Left ventricle myocardium inferior (tissue), 1 donor: ENCODE measurements at places on chromosomes 3 and 15. TPM values are rescaled to one million over a fixed set of nuclear protein-coding genes. Genes with fewer than 3 reads are reported as not detected.

GRCh38 chr3:128851601-128852000, 27.8 kb upstream of the ACAD9 start:
- no peak overlapping the region for H3K4me3 ChIP-seq
- H3K27me3 ChIP-seq, result no peaks in the 10 kb centered on the region
- no peaks in the 10 kb centered on the region for H3K36me3 ChIP-seq

GRCh38 chr3:191424881-191425280, 36.1 kb upstream of the PYDC2 start:
- no peaks in the 10 kb centered on the region for H3K27me3 ChIP-seq
- no peaks in the 10 kb centered on the region for H3K36me3 ChIP-seq
- no peaks in the 10 kb centered on the region for H3K4me1 ChIP-seq
- peak overlapping the region; percentile 5 for H3K4me3 ChIP-seq

- H3K4me1 ChIP-seq, result peaks cover 79% of the 10 kb centered on the region
- no peak for DNase-seq
- peak overlapping the region; percentile 88 for H3K4me3 ChIP-seq
- peak overlapping the region; percentile 99 for H3K27ac ChIP-seq
- peaks cover 17% of the 10 kb centered on the region for H3K36me3 ChIP-seq
- no peaks in the 10 kb centered on the region for H3K27me3 ChIP-seq
Observed at GRCh38 chr15:60396100-60396499, 1.7 kb downstream of the ANXA2 start.

- no peaks in the 10 kb centered on the region for H3K36me3 ChIP-seq
- H3K27ac ChIP-seq, result no peak overlapping the region
- H3K4me1 ChIP-seq, result no peaks in the 10 kb centered on the region
- DNase-seq, result no peak
- H3K4me3 ChIP-seq, result no peak overlapping the region
Observed at GRCh38 chr15:37223089-37223488, 122.7 kb upstream of the MEIS2 start.

GRCh38 chr3:14280326-14280725, 101.7 kb downstream of the LSM3 start:
- peaks cover 87% of the 10 kb centered on the region for H3K27me3 ChIP-seq
- no peaks in the 10 kb centered on the region for H3K36me3 ChIP-seq
- DNase-seq, result no peak
- no peak overlapping the region for H3K27ac ChIP-seq
- H3K4me3 ChIP-seq, result no peak overlapping the region

DNA sequence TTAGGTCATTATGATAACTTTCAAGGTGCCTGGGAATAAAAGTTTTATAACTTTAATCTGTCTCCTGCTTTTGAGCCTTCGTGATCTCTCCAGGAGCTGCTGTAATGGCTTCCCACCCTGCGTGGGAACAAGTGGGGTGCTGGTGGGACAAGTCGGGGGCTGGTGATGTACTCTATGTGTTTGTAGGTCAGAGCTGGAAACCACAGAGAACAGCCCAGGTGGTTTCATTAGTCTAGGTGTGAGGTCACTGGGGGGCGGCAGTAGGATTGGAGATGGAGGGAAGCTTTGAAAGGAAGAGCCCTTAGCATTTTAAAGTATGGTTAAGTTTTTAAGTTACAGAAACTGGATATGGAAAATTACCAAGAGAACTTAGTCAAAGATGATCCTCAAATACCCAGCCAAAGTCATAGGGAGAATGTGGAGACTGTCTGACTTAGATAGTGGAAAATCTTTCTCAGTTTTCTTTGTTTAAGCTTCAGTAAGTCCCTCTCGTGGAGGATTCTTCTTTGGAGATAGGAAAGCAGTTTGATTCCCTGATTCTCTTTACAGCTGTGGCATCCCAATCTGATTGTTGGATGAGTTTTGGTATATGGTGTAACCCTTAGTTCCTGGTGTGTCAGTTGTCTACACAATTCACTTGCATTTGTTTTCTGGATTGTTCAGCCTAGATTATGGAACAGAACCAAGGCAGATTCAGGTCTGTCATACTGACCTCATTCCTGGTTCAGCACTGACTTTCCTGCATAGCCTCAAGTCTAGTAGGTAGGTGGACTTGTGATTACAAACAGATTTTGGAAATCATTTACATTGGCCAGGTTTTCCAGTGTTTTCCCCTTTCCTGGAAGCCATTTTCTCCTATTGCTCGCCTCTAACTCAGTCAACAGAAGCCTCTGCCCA, 115.6 kb downstream of the FNDC3B start:
- H3K4me1 ChIP-seq, result peaks cover 72% of the 10 kb centered on the region
- H3K27me3 ChIP-seq, result no peaks in the 10 kb centered on the region
- H3K36me3 ChIP-seq, result no peaks in the 10 kb centered on the region
- H3K27ac ChIP-seq, result peak overlapping the region; percentile 89

GRCh38 chr3:110528305-110529121, 543.1 kb upstream of the NECTIN3 start:
- no peaks in the 10 kb centered on the region for H3K4me1 ChIP-seq
- no peak overlapping the region for H3K4me3 ChIP-seq
- H3K27me3 ChIP-seq, result no peaks in the 10 kb centered on the region
- DNase-seq, result no peak
- H3K27ac ChIP-seq, result no peak overlapping the region

GRCh38 chr3:40337136-40338108, 27.9 kb downstream of the EIF1B start:
- peaks cover 11% of the 10 kb centered on the region for H3K4me1 ChIP-seq
- no peaks in the 10 kb centered on the region for H3K36me3 ChIP-seq
- H3K27ac ChIP-seq, result no peak overlapping the region
- H3K4me3 ChIP-seq, result no peak overlapping the region
- no peak for DNase-seq

DNA sequence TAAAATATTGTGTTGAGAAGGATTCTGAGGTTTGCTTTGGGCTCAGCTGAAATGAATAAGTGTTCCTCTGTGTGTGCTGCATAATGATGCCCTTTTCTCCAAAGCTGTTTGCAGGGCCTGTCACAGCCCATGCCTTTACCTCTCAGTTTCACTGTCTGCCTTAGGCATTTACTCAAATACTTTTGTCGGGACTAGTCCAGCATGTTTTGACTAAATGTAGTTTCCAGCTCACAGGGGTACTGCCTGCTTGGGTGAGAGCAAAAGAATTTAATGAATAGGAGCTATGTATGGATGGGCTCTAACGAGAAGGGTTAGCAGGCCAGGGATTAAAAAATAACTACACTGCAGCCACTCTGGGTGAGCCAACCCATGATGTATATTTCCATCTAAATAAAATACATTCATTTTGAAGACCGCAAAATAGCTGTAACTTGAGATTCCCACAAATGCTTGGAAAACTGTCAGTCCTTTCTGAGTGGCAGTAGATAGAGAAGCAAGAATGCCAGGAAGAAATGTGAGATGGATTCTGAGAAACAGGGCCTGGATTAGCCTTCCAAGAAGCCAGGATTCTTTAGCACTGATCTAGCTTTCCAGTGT, 549.2 kb upstream of the TBL1XR1 start:
- no peaks in the 10 kb centered on the region for H3K27me3 ChIP-seq
- DNase-seq, result no peak
- H3K4me3 ChIP-seq, result no peak overlapping the region
- H3K27ac ChIP-seq, result peak overlapping the region; percentile 47

DNA sequence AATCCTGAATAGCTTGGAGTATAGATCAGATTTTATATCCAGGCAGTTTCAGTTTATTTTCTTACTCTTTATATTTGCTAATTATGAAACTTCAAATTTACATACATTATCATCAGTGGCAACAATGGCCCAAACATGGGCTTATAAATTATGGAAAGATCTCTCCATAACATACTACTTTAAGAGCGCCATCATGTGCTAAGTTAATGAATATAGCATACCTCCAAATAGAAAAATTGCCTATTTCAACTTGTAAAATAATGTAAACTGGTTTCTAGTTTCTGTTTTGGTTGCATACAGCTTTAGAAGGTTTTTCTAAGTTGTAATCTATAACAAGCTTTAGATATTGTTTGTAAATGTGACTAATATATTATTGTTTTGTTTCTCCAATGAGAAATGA, 531.3 kb upstream of the UBE2E2 start:
- DNase-seq, result no peak
- H3K4me3 ChIP-seq, result no peak overlapping the region
- H3K27ac ChIP-seq, result no peak overlapping the region
- no peaks in the 10 kb centered on the region for H3K27me3 ChIP-seq

DNA sequence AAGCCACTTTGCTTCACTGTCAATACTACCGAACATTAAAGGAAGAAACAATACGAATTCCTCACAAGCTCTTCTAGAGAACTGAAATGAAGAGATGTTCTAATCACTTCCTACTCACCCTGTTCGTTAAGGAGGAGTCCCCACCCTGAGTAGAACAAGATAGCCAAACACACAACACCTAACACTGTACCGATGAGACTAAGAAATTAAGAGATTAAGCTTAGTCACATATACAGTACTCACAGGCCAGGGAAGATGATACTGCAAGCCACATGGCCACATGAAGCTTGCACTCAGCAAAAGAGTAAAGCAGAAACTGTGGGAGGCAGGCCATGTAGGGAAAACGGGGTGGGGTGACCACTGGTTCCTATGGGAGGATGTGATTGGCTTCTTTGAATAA, 48.0 kb downstream of the CGGBP1 start:
- no peaks in the 10 kb centered on the region for H3K27me3 ChIP-seq
- no peak overlapping the region for H3K27ac ChIP-seq
- no peak overlapping the region for H3K4me3 ChIP-seq

- H3K36me3 ChIP-seq, result no peaks in the 10 kb centered on the region
- DNase-seq, result no peak
- no peak overlapping the region for H3K4me3 ChIP-seq
- peaks cover 99% of the 10 kb centered on the region for H3K4me1 ChIP-seq
Observed at GRCh38 chr15:31333119-31333518, 6.5 kb downstream of the KLF13 start.

Gene LRRC3B
- 0.55 TPM for total RNA-seq

DNA sequence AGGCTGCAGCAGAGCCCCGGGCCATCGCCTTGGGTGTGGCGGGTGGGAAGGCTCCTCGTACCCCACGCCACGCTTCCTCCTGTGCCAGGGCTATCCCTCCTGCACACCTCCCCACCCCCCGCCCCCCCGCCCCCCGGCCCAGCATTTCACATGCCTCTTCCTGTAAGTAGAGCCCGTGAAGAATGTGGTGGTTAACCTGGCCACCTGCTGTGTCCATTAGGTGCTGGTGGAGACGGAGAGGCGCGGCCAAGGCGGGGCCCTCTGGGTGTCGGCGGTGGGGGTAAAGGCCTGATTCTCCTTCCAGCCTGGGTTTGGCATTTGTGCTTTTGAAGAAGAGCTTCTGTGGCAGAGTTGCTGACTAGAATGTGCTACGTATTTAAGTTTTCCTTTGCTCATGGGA, 127.8 kb downstream of the CHDH start:
- H3K4me1 ChIP-seq, result peaks cover 19% of the 10 kb centered on the region
- no peak overlapping the region for H3K27ac ChIP-seq
- H3K27me3 ChIP-seq, result no peaks in the 10 kb centered on the region
- H3K4me3 ChIP-seq, result no peak overlapping the region
- H3K36me3 ChIP-seq, result no peaks in the 10 kb centered on the region

GRCh38 chr3:185680231-185680630, 94.1 kb downstream of the SENP2 start:
- no peak overlapping the region for H3K4me3 ChIP-seq
- H3K36me3 ChIP-seq, result peaks cover 13% of the 10 kb centered on the region
- no peak for DNase-seq
- no peaks in the 10 kb centered on the region for H3K27me3 ChIP-seq

GRCh38 chr15:36235173-36235572, 344.3 kb upstream of the CDIN1 start:
- H3K4me1 ChIP-seq, result no peaks in the 10 kb centered on the region
- no peak overlapping the region for H3K27ac ChIP-seq
- H3K4me3 ChIP-seq, result no peak overlapping the region
- H3K36me3 ChIP-seq, result no peaks in the 10 kb centered on the region
- no peaks in the 10 kb centered on the region for H3K27me3 ChIP-seq

Gene RARB
- 15.6 TPM for total RNA-seq

Gene PROK2
- 0.14 TPM for total RNA-seq

- peaks cover 2% of the 10 kb centered on the region for H3K4me1 ChIP-seq
- H3K4me3 ChIP-seq, result no peak overlapping the region
- no peak for DNase-seq
Observed at GRCh38 chr3:52308308-52308707, 7.8 kb upstream of the DNAH1 start.

DNA sequence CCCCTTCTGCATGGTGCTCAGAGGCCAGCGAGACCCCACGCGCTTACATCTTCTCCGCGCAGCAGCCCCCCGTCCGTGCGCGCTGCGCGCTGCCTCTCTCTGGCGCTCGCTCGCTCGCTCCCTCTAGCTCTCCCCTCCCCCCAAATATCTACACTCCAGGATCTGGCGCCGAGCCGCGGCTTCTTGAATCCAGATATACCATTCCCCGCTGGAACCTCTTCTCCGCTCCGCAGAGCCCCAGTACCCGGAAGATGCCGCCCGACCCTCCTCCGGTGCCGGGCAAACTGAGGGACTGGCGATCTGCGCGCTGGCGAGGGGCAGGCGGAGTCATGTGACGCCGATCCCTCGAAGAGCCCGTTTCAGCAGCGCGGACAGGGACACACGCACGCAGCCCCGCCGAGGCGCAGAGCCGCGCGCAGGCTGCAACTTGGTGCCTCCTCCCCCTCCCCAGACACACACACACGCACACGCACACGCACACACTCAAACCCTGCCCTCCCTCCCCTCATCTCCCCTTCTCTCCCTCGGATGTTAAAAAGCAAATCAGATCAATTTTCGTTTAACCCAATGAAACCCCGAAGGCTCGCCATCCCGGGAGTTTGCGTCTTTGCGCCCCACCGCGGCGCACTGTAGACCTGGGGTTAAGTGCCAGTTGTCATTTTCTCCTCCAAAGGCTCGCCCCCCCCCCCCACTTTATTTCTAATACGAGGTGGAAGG, at the start of gene RASGRF1:
RASGRF1 (minus strand) TSS at position 294 of the 717 bp plus-strand sequence; CDS start at position 12, 282 bp downstream.
- no peak for DNase-seq
- peaks cover 92% of the 10 kb centered on the region for H3K27me3 ChIP-seq
- H3K4me1 ChIP-seq, result peaks cover 25% of the 10 kb centered on the region
- H3K27ac ChIP-seq, result no peak within 1 kb of the TSS
- H3K4me3 ChIP-seq, result peak within 1 kb of the TSS; percentile 50

- no peaks in the 10 kb centered on the region for H3K27me3 ChIP-seq
- no peak overlapping the region for H3K27ac ChIP-seq
- no peaks in the 10 kb centered on the region for H3K4me1 ChIP-seq
- DNase-seq, result no peak
Observed at GRCh38 chr15:71932689-71933088, 122.3 kb downstream of the NR2E3 start.

DNA sequence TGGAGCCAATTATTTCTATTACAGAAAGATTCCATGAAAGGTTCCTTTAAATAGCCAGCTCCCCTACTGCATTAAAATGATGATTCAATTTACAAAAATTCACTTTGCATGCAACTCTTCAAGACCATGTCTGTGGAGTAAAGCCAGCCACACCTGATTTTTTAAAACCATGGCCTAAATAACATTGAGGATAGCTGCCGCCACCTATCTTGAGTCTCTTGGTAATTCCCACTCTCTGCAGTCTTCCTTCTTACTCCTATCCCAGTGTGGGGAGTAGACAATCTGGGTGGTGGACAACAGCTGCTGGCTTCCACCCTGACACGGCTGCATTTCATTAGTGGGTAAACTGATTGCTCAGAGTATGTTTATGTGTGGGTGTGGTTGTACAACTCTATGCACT, 10.7 kb downstream of the LRTM1 start:
- H3K4me1 ChIP-seq, result no peaks in the 10 kb centered on the region
- no peaks in the 10 kb centered on the region for H3K27me3 ChIP-seq
- no peak overlapping the region for H3K27ac ChIP-seq
- no peak overlapping the region for H3K4me3 ChIP-seq
- no peak for DNase-seq

Gene EPHA6
- total RNA-seq, result 0.19 TPM

- H3K36me3 ChIP-seq, result no peaks in the 10 kb centered on the region
- no peaks in the 10 kb centered on the region for H3K27me3 ChIP-seq
- H3K27ac ChIP-seq, result no peak overlapping the region
- no peak for DNase-seq
- no peak overlapping the region for H3K4me3 ChIP-seq
Observed at GRCh38 chr3:156207802-156208685, 87.7 kb downstream of the KCNAB1 start.
